Fibroblast of lung (primary cell): ENCODE measurements at places on chromosomes 2 and 18.

DNA sequence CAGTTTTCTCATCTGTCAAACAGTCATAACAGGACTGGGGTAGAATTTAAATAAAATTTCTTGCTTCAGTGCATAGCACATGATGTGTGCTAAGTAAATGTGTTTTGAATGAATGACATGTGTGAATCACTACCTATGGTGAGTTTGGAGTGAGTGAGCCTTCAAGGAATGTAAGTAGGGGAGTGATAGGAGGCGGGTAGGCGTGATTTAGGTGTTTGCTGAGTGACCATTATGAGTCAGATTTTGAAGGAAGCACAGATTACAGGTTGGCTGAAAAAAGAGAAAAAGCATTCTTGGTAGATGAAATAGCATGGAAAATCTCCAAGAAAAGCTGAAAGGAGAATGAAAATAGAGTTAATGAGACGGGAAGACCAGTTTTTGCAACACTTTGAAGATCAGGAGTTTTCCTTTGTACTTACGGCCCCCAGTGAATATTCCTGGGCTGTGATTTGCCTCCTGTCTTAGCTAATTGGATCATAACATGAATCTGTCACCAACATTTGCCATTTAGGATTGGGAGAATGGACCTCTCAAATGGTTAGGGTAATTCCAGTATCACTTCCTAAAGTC, 136.9 kb upstream of the GATA6 start:
- DNase-seq, result peak; percentile 98

- DNase-seq, result no peak
These were observed 22.0 kb upstream of the RPL31 start for GRCh38 chr2:100980046-100980445.

- no peak for DNase-seq
These were observed 80.5 kb downstream of the DTNB start for GRCh38 chr2:25592766-25593292.

DNA sequence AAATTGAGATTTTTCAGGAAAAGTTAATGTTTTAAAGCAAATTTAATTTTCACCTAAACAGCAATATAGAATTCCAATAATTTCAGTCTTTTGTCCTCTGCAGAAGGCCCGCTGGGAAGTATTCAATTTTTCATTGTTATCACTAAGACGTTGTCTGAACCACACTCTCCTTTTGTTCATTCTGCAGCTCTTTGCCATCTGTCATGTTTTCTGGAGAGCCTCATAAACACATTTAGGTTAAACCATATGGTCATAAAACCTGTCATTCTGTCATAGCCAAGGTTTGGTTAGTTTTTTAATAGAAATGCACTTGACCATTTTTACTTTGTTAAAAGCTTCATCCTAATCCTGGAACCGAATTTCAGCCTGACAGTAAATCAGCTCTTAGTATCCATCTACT, 54.0 kb upstream of the PGAP1 start:
- no peak for DNase-seq

GRCh38 chr2:197838579-197838978, 34.2 kb downstream of the PLCL1 start:
- no peak for DNase-seq

- DNase-seq, result no peak
These were observed 186.0 kb upstream of the RMP24 start for GRCh38 chr18:35786365-35787042.

DNA sequence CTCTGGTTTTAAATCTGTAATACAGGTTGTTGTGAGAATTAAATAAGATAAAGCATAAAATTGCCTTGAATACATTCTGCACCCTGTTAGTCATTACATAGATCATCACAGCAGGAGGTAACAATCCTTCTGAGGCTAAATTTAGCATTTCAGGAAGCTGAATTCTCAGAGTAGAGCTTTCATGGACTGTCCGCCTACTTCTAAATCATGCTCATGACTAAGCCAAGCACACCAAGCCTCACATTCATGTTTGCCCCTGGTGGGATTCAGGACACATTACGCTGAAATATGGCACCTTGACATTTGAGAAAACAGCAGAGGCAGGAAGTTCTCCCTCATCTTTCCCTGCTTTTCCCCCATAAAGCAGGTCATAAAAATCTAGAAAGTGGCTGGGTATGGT, 16.6 kb upstream of the PIK3C3 start:
- peak; percentile 97 for DNase-seq

- no peak for DNase-seq
These were observed 36.6 kb upstream of the CCNYL1 start for GRCh38 chr2:207674826-207675225.

DNA sequence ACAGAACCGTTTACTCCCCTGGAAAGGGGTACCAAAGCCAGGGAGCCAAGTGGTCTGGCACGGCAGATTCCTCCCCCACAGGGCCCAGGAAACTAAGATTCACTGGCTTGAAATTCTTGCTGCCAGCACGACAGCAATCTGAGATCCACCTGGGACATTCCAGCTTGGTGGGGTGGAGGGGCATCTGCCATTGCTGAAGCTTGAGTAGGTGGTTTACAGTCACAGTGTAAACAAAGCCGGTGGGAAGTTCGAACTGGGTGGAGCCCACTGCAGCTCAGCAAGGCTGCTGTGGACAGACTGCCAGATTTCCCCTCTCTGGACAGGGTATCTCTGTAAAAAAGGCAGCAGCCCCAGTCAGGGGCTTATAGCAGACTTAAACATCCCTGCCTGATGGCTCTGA, 901.7 kb upstream of the LRRTM1 start:
- DNase-seq, result no peak

GRCh38 chr2:170180031-170180566, 2.2 kb downstream of the MYO3B start:
- DNase-seq, result no peak

DNA sequence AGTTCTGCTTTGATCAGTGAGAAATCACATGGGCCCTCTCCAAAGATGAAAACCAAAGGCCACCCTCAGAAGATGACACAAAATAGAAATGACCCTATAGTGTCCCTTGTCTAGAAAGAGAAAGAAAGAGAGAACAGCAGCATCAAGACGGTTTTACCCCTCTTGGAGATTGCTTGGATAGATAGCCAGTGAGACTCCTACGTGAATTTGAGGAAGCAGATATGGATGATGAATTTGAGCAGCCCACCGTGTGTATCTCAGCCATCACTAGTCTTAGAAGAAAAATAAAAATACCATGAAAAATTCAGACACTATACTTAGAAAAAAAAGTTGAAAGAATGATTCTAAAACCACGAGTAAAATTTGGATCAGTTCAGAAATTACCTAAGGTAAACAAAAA, 329.1 kb upstream of the CNTNAP5 start:
- no peak for DNase-seq

- no peak for DNase-seq
These were observed 293.6 kb upstream of the CCDC68 start for GRCh38 chr18:55252901-55253300.

DNA sequence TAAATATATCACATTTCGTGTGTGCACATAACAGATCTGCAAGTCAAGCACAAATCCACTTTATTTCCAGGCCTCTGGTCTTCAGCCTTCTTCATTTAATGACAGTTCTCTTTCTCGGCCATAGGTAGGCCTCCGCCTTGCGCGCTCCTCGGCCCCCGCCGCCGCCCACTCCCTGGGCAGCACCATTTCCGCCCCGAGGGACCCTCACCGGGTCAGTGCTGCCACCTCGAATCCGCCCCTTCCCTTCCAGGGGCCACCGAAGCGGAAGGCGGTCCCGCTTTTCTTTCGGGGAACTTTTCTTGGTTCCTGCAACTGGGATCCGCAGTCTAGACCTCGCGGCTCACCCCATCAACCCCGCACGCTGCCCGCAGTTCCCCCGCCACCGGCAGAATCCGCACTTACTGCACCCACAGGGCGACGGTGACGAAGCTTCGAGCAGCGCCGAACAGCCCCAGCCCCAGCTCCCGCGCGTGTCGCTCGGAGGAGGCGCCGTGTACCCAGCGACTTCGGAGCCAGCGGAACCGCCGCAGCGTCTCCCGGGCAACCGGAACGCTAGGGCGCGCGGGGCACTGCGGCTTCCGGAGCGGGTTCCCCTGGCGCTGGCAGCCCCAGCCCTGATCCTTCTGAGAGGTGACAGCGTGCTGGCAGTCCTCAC, at the start of gene CDKL4:
CDKL4 (minus strand) TSS at position 502 of the 655 bp plus-strand sequence.
- DNase-seq, result no peak

GRCh38 chr2:3334392-3335345, 42.9 kb downstream of the EIPR1 start:
- no peak for DNase-seq

DNA sequence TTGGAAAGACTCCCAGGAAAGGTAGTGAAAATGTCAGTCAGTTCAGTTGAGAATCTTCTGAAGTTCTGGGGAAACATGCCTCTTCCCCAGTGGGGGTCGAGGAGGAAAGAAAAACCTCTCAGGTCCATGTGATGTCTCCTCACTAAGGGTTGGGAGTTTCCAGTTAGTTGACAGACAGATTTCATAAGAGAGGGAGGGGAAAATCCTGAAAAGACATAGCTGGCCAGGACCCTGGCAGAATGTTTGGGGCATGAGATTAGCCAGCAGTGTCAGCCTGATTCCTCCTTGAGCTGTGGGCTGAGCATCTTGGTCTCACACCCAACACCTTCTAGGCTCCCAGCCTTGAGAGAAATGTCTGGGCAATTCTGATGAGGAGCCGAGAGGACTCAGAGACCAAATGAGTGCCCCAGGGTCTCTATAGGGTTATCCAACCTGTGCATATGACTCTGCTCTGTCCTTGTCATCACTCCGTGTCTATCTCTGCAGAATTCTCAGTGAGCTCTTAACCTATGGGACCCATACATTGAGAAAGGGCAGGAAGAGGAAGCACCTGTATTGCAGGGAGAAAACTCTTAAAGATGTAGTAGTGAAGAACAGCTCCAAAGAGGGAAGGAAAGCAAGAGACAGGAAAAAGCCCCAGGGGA, 13.9 kb downstream of the BMP10 start:
- DNase-seq, result no peak

DNA sequence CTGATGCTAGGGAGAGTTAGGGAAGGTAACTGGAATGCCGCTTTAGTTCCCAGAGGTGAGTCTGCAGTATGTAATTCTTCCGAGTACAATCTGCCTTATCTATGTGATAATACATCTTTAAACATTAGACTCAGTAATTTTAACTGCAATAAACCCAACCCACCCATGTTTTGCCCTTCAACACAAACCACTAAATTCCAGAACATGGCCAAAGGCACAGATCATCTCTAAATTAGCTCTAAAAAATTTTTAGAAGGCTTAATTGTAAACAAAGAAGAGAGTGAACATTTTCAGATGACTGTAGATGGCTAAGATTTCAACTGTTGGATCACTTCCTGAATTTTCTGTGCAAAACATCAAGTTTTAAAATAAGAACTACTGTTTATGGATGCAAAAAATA, 488.7 kb upstream of the ID2 start:
- DNase-seq, result peak; percentile 20

DNA sequence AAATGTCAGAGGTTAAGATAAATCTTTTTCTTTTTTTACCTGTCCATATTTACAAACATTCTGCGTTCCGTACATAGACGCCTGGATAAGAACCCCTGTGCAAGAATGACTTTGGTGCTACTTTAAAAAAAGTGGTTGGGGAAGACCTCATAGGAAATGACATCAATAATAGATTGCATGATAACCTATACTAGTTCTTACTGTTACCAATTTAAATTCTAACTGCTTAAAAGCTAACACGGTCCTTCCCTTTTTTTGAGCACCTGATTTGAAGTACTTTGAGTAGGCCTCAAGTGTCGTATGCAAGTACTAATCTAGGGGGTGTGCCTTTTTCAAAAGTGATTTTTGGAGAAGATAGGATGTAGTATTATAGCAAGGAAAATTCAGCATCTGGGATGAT, 2.1 kb downstream of the SLC39A10 start:
- DNase-seq, result peak; percentile 36
